ENCODE measurements at places on chromosomes 5 and 9.

GRCh38 chr5:154393850-154394249 lies 51.9 kb upstream of the SAP30L start:
- DNase-seq: no peak

GRCh38 chr9:36877239-36877638 lies 156.8 kb downstream of the PAX5 start:
- DNase-seq: no peak

DNA sequence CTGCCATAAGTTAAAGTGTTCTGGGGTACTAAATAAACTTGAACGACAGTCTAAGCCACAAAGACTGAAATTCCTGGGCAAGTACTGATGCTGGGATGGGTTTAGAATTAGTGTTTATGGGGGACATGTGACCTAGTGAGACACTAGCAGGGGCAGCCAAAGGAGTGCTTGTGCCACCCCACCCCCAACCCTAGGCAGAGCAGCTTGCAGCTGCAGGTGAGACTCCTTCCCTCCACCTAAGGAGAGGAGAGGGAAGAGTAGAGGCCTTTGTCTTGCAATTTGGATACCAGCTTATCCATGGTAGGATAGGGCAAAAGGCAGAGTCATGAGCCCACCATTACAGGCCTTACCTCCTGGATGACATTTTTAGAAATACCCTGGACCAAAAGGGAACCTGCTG lies 28.7 kb upstream of the PDE4D start:
- no peak for DNase-seq

- DNase-seq: no peak
Observed at GRCh38 chr5:76451031-76451701, 48.1 kb downstream of the IQGAP2 start.

DNA sequence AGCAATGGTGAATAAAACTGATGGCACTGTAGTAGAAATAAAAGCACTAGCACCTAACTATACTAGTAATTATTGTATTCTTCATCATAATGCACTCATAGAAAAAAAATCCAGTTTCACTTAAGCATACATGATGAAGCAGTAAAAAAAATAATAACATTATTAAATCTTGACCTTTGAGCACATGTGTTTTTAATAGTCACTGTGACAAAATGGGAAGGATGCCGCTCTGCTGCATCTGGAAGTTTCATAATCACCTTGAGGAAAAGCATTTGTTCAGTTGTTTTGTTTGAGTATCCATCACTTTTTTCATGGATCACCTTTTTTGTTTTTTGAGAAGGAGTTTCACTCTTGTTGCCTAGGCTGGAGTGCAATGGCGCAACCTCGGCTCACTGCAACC lies 13.2 kb downstream of the OR2K2 start:
- DNase-seq: no peak

Measured in astrocyte of the spinal cord (primary cell).